8988T (cell line): ENCODE measurements at places on chromosomes 11 and 22.
A peak's percentile ranks its signal among the peaks of the same experiment; 100 is the strongest.

- no peak for DNase-seq
These were observed 93.8 kb upstream of the BMAL1 start for GRCh38 chr11:13183826-13184196.

GRCh38 chr11:111762981-111763643 is 3.1 kb downstream of the PPP2R1B start:
- no peak for DNase-seq

DNA sequence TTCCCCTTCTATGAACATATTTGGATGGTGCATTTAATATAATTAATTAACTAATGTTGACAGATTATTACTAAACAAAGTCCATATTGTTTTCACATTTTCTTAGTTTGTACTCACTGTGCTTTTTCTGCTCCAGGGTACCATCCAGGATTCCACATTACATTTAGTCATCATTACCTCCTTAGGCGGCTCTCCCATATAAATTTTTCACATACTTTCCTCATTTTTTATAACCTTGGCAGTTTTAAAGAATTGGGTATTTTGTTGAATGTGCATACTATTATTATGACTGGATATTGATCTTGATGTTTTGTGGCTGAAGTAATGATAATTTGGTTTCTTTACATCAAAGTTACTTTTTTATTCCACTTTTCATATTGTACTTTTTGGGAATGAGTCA is 755.6 kb upstream of the ANO3 start:
- no peak for DNase-seq

- no peak for DNase-seq
These were observed 186.2 kb downstream of the SPON1 start for GRCh38 chr11:14148653-14149273.

DNA sequence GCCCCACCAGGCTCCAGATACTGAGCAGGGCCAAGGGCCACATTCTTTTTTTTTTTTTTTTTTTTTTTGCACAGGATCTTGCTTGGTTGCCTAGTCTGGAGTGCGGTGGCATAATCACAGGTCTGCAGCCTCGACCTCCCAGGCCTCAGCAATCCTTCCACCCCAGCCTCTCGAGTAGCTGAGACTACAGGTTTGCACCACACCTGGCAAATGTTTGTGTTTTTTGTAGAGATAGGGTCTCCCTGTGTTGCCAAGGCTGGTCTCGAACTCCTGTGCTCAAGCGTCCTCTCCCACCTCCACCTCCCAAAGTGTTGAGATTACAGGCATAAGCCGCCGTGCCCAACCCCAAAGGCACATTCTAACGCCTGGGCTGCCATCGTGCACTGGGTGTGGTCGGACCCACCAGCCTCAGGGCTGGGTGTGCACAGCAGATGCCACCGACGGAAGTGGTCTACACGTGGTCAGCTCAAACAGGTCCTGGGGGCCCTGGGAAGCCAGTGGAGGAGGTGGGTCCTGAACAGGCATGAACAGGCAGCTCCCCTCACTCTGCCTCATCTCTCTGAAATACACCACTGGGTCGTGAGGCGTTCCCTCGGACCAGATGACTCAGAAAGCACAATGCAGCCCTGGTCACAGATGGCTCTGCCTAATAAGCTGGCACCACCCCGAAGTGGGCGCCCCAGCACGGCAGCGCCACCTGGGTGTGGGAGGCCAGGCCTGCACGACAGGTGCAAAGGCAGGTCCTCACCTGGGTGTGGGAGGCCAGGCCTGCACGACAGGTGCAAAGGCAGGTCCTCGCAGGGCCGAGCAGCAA is 5.1 kb upstream of the B4GALNT4 start:
- DNase-seq: peak; percentile 97

- DNase-seq: no peak
These were observed 618 bp upstream of the CERK start for GRCh38 chr22:46738647-46739093.

- DNase-seq: no peak
These were observed 14.1 kb downstream of the FAM83F start for GRCh38 chr22:40008726-40009291.
